ENCODE measurements at places on chromosomes 2 and 18.

- H3K36me3 ChIP-seq: no peaks in the 10 kb centered on the region
- no peaks in the 10 kb centered on the region for H3K4me1 ChIP-seq
- no peak overlapping the region for H3K27ac ChIP-seq
- H3K4me3 ChIP-seq: no peak overlapping the region
- H3K27me3 ChIP-seq: peaks cover 50% of the 10 kb centered on the region
These were observed 155.6 kb upstream of the GLI2 start for GRCh38 chr2:120579916-120580685.

GRCh38 chr2:10166676-10167292, 44.2 kb downstream of the RRM2 start:
- H3K4me3 ChIP-seq: no peak overlapping the region
- H3K27me3 ChIP-seq: no peaks in the 10 kb centered on the region
- H3K27ac ChIP-seq: no peak overlapping the region
- no peaks in the 10 kb centered on the region for H3K4me1 ChIP-seq
- no peak for DNase-seq

DNA sequence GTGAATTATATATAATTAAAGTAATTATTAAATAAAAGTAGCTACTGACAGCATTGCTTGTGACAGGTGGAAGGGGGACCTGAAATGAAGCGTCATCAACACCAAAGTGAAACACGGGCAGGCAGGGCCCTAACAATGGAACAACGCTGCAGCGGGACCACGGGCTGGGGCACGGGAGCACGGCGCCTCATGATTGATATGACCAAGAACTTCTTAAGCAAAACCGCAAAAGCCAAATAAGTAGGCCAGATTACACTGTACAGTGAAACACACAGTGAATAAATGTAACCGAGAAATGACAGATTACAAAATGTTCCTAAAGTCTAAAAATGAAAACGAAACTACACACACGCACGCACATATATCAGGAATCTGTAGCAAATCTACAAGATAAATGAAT, 81.4 kb downstream of the SNTG2 start:
- peaks cover 18% of the 10 kb centered on the region for H3K27me3 ChIP-seq
- H3K36me3 ChIP-seq: no peaks in the 10 kb centered on the region
- peaks cover 9% of the 10 kb centered on the region for H3K4me1 ChIP-seq
- no peak for DNase-seq

- H3K27ac ChIP-seq: no peak overlapping the region
- H3K27me3 ChIP-seq: peaks cover 28% of the 10 kb centered on the region
- DNase-seq: no peak
- H3K36me3 ChIP-seq: no peaks in the 10 kb centered on the region
- no peak overlapping the region for H3K4me3 ChIP-seq
These were observed 25.7 kb upstream of the THOC1 start for GRCh38 chr18:293536-293935.

DNA sequence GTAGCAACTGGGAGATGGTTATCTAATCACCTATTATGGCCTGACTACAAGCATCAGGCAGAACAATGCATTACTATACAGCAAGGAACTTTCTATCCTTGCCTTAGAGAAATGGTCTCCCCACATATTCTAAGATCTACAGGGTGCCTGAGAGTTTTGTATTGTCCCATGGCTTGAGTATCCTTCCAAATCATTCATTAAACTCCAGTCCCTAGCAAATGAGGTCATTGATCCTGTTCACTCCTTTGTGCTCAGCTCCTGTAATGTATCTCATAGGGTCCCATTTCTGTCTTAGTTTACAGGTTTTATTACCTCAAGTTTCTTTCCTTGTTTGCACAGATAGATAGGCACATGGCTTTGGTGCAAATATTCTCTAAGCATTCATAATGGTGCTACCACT, 9.0 kb downstream of the HNMT start:
- H3K4me3 ChIP-seq: no peak overlapping the region
- H3K36me3 ChIP-seq: no peaks in the 10 kb centered on the region
- no peak for DNase-seq
- no peak overlapping the region for H3K27ac ChIP-seq
- H3K4me1 ChIP-seq: no peaks in the 10 kb centered on the region
- H3K27me3 ChIP-seq: no peaks in the 10 kb centered on the region

All from central memory CD8-positive, alpha-beta T cell (primary cell).